Activated gamma-delta T cell treated with Interleukin-2 at 50 U/mL for 16 hours (primary cell): ENCODE measurements at places on chromosomes 6 and 20.

DNA sequence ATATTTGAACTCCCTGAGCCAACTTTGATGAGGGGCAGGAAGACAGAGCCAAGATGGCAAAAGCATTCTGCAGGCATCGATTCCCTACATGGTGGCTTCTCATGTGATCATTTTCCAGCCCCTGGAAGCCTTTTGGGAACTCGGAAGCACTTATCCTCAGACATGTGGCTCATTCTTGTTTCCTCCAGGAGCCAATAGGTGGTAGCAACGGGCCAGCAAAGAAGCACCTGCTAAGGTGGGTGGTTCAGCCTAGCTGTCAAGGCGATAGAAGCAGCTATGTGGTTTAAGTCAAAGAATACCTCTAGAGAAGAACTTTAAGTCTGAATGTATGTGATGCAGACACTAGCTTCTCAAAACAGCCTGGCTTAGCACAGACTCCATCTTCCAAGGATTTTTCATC lies 64.9 kb upstream of the PAX1 start:
- DNase-seq, result no peak

- DNase-seq, result no peak
These were observed 1.7 kb downstream of the ADRM1 start for GRCh38 chr20:62304331-62305148.

GRCh38 chr6:80250391-80250997 lies 144.0 kb downstream of the BCKDHB start:
- DNase-seq, result no peak

- DNase-seq, result no peak
These were observed 457.5 kb upstream of the ARID1B start for GRCh38 chr6:156319707-156320106.

DNA sequence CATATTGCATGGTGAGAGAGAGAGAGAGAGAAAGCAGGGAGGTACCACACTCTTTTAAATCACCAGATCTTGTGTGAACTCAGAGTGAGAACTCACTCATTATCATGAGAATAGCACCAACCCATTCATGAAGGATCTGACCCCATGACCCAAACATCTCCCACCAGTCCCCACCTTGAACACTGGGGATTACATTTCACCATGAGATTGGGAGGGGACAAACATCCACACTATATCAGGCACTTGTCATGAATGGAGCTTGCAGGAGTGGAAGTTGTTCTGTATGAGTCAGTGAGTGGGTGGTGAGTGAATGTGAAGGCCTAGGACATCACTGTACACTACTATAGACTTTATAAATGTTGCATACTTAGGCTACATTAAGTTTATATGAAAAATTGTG lies 47.7 kb upstream of the RNF182 start:
- DNase-seq, result no peak

DNA sequence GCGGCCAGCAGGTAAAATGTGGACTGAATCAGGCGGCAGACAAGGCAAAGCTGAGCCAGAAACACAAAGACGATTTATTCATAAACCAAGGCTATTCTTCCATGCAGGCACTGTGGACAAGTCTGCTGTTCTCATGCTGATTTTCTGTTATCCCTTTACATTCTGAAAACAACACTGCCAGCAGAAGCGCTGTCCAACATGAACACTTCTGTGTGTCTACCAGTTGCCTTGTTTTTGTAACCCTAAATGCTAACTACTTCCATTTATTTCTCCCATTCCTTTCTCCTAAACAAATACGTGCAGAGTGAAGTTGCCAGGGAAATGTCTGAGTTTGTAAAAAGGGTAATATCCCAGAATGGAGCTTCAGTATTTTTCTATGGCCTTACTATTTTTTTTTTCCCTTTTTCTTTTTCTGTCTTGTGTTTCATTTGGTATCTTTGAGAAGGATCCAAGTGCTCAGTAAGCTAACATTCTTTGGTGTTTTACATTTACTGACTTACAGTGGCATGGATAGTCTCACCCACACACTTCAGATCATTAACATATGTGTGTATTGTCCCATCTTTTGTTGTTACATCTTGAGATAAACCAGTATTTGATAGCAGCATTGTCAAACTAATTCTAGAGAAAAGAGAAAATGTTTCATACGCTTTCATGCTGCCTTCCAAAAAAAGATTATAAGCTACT lies 1308.9 kb upstream of the MAP3K7 start:
- no peak for DNase-seq

DNA sequence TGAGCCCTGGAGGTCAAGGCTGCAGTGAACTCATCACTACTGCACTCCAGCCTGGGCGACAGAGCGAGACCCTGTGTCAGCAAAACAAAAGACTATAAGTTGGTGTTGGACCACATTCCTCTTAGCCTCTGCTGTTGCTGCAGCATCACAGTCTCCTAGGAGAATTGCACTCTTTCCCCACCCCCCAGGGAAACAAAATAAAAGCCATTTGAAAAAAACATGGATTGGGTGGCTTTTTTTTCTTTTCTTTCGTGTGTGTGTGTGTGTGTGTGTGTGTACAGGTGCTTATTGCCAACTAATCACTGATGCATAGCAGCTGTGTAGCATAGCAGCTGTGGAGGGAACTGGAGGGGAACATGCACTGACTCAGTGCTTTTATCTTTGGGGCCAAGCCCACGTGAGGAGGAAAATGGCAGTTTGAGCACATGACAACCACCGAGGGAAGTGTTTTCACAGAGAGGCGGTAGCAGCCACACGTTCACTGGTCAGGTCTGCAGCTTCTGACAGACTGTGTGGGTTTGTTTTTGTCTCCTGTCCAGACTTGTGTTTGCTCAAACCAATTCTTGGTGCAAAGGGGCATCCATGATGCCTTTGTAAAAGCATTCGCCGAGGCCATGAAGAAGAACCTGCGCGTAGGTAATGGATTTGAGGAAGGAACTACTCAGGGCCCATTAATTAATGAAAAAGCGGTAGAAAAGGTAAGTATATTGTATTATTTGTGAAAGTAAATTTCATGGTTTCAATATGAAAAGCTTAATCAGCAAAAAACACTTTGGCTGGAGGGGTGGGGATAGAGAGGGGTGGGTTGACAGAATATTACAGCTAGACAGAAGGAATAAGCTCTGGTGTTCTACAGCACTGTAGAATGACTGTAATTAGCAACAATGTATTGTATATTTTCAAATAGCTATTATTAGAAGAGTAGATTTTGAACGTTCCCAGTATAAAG lies 27.7 kb downstream of the ALDH5A1 start:
- no peak for DNase-seq

GRCh38 chr6:89308525-89309395 lies 6.3 kb downstream of the GABRR2 start:
- DNase-seq, result no peak

GRCh38 chr20:48773837-48774418 lies 53.9 kb downstream of the PREX1 start:
- no peak for DNase-seq

DNA sequence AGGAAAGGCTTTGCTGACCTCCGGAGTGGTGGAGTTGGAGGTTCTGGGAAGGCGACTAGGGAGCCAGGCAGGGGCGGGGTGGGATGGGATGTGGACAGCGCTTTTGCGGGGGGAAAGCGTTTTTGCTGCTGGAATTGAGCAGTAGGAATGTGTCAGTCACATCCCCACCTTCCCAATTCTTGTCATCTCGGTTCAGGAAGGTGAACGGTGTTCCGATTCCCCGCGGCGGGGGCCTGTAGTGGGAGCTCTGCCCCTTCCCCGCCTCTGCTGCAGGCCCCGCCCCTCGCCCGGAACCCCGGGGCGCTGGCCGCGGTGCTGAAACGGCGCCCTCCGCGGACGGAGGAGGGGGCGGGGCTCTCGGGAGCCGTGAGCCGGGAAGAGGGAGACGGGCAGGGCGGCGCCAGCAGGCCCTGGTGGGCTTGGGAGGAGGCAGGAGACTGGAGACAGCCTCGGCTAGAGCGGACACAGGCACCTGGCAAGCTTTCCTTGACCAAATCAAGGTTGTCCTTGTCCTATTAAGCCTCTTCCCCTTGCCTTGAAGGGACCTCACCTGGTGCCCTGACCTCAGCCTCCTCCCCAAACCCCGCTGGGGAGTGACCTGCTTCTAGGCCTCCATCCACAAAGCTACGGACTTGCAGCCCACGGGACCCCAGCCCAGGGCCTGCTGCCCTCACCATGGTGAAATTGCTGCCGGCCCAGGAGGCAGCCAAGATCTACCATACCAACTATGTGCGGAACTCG lies at the start of gene LHFPL5:
TSS of gene LHFPL5 (plus strand) at position 357 of the 741 bp plus-strand sequence. CDS start at position 676, 319 bp downstream.
- DNase-seq, result peak; percentile 33

DNA sequence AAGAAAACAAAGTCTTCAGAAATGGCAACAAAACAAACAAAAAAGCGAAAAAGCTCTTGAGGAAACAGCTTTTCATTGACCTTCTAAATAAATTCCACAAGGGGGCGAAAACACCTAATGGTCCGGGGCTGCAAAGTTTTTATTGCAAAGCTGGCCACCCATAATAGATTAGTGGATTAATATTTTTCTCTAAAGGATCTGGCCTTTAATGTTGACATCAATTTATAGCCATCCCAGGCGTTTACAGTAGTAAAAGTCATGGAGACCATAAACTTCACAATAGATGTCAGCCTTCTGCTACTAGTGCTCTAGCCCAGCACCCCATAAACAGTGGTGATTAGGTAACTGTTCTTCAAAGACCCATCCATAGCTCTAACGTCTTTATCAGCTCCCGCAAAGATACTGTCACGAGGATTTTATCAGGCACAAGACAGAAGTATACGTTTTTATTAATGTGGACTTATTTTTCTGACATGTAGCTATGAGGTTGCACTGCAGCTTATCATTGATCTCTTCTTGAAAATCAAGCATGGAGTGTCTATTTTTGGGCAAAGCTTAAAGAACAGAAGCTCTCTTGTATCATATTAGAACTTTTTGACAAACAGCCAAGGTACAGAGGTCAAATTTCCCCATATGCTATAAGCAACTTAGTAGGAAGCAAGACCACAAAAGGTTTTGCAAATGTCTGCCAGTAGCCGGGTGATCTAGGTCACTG lies 4.7 kb downstream of the CITED2 start:
- DNase-seq, result peak; percentile 11

DNA sequence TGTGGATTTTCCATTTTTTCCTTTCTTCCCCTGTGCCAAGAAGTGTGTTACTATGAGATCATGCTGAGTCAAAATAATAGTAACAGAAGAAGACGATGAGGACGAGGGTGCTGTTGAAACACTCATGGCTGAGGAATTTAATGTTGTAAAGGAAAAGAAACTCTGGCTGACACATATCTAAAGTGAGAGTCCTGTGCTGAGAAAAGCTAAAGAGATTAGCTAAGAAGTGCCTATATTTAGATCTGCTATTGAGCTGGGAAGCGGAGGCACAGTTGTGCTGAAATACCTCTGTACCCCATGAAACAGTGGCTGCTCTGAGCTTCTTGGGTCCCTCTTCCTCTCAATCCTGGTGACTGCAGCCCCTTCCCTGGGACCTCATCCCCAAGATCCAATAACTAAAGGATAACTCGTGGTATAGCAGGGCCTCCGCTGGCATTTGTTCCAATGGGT lies 1.1 kb upstream of the SYTL3 start:
- DNase-seq, result no peak
